NCI-H446 (cell line): ENCODE measurements at places on chromosomes 1 and 21.

GRCh38 chr1:66243548-66244130 is 290.3 kb upstream of the SGIP1 start:
- DNase-seq, result no peak

- no peak for DNase-seq
These were observed 256.8 kb downstream of the TOMM20 start for GRCh38 chr1:234871710-234872271.

GRCh38 chr1:99004254-99004860 is 304 bp downstream of the PLPPR5 start:
- peak; percentile 51 for DNase-seq

DNA sequence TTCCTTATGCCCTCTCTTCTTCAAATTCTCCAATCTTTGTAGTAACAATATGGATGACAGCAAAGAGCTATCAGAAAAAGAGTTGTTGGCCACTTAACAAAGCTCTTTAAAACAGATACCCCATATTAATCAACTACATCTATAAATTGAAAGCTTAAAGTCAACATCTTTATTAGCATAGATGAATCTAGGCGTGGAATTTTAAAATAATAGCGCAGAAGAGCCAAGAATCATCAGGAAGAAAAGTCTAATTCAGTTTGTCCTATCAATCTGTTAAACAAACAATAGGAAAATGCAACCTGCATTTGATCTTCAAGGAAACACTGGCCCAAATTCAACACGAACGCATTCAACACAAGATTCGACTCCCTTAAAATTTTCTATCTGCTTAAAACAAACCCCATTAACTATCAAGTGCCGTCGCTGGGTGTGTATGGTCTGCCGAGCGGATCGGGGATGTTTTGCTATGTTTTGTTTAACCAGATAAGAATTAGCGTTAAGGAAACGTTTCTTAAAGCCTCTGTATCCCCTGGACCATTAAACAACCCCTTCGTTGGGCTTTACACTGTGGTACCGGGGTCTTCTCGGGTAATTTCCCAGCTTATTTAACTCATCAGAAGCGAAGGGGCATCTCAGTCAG is 1.0 kb downstream of the LYST start:
- no peak for DNase-seq

DNA sequence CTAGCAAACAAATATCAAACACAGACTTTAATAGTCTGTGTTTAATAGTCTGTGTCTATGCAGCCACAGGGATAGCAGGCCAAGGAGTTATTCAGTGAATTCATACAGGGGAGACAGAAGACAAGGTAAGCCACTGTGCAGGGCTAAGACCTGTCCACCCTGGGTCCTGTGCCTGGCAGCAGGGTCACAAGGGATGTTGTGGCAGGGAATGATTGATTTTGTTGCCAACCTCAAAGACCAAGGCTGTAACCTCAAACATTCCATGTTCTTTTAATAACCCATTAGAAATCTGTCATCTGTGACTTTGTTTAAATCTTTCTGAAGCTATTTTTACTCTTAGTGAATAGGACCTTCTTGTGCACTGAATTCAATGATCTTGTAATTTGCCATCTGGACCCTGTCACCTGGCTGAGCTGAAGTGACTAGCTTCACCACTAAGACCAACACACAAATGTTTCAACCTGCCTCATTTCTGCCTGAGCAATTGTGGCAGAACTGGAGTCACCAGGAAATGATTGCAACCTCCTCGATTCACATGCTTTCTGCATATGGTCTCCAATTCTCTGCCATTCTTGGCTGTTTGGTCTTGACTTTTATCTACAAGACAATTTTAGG is 154.2 kb downstream of the ASTN1 start:
- DNase-seq, result no peak

DNA sequence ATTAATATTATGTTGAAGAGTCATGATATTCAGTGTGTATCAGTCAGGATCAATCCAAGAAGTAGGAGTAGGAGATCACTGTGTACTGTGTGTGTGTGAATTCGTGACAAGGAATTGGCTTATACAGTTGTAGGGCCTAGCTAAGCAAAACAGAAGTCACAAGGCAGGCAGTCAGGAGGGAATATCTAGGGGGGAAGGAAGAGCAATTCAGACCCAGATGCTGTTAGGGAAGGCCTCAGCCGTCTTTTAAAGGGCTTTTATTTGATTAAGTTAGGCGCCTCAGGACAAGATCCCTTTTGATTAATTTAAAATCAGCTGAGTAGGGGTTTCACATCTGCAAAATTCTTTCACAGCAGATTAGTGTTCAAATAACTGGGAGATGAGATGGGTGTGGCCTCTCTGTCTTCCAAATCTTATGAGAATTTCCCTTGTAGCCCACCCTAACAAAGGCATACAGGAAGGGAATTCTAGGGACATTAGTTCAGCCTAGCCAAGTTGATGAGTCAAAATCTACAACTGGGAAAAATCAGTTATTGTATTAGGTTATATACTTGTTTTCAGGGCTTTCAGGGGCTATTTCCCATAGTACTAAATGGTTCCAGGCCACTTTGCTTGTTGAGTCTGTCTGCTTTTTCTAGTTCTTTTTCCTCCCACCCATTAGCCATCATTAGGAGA is 47.4 kb downstream of the ALG6 start:
- no peak for DNase-seq

DNA sequence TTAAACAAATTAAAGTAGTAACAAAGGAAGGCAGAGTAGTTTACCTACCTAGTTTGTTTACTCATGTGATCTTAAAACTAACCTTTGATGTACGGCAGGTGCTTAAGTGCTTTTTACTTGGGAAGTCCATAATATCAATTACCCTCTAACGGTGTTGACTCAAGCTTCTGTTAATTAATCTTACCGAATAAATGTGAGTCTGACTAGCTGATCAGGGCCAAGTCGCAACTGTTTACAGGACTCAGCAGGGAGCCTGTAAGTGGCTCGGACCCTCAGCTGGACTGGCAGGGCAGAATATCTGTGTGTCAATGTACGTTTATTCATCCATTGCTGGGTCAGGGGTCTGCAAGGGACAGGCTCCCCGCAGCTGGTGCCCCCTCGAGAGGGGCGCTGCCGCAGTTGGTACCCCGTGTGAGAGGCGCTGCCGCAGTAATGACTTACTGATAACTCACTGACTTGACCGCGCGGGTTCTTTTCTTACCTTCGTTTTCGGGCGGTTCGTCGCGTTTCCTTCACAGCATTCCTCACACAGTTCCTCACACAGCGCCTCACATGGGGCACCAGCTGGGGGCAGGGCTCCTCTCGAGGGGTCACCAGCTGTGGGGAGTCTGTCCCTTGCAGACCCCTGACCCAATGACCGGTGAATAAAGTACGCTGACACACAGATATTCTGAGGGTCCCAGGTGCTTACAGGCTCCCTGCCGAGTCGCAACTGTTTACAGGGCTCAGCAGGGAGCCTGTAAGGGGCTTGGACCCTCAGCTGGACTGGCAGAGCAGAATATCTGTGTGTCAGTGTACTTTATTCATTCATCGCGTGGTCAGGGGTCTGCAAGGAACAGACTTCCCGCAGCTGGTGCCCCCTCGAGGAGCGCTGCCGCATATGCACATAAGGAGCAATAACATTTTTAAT is 3.0 kb downstream of the FMO1 start:
- no peak for DNase-seq

DNA sequence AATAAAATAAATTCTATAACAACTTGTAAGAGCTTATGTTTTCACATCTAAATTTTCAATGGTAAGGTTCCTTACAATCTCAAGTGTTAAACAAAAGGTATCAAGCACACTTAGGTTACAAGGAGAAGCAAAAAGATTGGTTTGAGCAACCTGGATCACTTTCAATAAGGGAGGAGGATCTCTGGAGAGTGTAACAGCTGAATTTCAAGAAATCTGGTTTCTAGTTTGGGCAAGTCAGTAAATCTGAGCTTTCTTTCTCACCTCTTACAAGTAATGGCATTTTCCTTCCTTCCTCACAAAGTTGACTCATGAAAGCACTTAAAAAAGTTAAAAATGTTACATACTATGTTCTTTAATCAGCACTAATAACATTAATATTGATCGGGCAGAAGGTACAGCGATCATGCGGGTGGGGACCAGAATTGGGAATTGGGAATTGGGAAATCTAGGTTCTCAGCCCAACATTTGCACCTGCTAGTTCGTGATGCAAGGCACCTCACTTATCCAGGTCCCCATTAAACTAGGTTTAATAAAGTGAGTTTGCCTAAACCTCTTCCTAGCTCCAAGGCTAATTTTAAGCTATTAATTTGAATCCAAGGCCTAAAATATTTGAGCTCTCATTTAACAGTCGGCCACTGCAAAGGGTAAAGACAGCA is 3.1 kb downstream of the NUCKS1 start:
- no peak for DNase-seq

DNA sequence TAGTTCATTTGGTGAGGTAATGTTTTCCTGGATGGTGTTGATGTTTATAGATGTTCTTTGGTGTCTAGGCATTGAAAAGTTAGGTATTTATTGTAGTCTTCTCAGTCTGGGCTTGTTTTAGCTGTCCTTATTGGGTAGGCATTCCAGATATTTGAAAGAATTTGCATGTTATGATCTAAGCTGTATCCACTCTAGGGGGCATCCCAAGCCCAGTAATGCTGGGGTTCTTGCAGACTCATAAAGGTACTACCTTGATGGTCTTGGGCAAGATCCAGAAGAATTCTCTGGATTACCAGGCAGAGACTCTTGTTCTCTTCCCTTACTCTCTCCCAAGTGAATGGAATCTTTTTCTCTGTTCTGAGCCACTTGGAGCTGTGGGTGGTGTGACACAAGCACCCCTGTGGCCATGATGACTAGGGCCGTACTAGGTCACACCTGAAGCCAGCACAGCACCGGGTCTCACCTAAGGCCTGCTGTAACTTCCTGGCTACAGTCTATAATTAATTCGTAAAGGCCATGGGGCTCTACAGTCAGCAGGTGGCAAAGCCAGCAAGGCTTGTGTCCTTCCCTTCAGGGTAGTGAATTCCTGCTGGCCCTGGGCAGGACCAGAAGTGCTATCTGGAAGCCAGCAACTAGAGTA is 74.8 kb upstream of the PDE4B start:
- peak; percentile 28 for DNase-seq

GRCh38 chr1:198595765-198596164 is 43.1 kb upstream of the PTPRC start:
- no peak for DNase-seq

DNA sequence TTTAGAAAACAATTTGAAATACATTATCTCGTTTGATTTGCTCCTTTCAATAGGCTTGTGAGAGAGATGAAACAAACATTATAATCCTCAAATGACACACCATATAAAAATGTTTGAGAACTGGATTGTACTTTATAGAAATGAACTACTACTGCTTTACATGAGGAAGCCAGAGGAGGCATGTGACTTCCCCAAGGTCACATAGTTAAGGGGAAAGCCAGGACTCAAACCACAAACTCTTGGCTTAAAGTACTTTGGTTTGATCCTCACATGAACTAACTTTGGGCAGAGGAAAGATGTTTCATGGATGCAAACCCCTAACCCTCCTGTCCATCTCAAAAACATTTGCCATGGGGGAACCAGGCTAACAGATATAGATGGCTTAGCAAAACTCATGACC is 4.7 kb downstream of the ARHGEF11 start:
- DNase-seq, result no peak
